Left lobe of liver (tissue), 2 donors: ENCODE measurements at places on chromosomes 2 and 18. TPM values are rescaled to one million over a fixed set of nuclear protein-coding genes. Genes with fewer than 3 reads are reported as not detected.
A peak's percentile ranks its signal among the peaks of the same experiment; 100 is the strongest.

- no peak for DNase-seq
Observed at GRCh38 chr2:19800796-19801195, 101.0 kb downstream of the TTC32 start.

- DNase-seq = no peak
Observed at GRCh38 chr2:64298161-64298560, 153.9 kb upstream of the PELI1 start.

DNA sequence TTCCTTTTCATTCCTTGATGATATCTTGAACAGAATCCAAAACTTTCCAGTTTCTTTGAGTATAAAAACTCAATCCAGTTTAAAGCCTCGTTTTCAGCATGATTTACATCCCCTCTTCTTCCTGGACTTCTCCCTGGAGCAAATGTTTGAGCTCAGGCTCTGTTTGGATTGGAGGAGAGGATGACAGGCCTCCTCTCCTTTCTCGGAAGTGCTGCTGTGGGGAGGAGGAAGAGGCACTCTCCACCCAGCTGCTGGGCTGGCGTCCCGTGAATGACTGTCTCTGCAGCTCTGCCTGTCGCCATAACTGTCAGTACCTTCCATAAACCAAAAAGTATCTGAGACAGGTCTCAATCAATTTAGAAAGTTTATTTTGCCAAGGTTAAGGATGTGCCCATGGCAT lies 238.2 kb upstream of the AGAP1 start:
- DNase-seq = no peak

GRCh38 chr2:131156452-131157149 lies 51.5 kb downstream of the PLEKHB2 start:
- no peak for DNase-seq

- no peak for DNase-seq
Observed at GRCh38 chr18:36624451-36625167, 204.2 kb downstream of the TPGS2 start.

GRCh38 chr2:39663187-39663930 lies 2.4 kb upstream of the TMEM178A start:
- DNase-seq = no peak

GRCh38 chr2:136117909-136118818 lies at the start of gene CXCR4:
TSS of gene CXCR4 (minus strand) at chr2:136118149. CDS start at chr2:136118060, 89 bp downstream.
- DNase-seq = peak; percentile 74

KCNG2 gene
- not detected for total RNA-seq

LYG1 gene
- total RNA-seq = 0.65 TPM
